ENCODE measurements at places on chromosomes 11 and 22.

DNA sequence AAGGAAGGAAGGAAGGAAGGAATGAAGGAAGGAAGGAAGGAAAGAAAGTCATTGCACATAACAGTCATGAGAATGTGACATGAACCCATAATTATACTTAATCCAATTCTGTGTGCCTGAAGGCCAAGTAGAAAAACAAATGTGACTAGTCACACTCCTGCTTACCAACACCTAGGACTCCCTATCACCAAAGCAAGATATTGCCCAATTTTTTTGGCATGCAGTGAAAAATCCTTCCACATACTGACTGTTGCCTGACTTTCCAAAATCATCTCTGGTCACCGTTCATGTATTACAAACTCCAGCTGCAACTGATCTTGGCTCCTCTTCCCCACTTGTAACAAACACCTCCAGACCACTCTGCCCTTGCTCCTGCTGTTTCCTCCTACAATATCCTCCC lies 516.8 kb downstream of the OPCML start:
- DNase-seq: no peak

DNA sequence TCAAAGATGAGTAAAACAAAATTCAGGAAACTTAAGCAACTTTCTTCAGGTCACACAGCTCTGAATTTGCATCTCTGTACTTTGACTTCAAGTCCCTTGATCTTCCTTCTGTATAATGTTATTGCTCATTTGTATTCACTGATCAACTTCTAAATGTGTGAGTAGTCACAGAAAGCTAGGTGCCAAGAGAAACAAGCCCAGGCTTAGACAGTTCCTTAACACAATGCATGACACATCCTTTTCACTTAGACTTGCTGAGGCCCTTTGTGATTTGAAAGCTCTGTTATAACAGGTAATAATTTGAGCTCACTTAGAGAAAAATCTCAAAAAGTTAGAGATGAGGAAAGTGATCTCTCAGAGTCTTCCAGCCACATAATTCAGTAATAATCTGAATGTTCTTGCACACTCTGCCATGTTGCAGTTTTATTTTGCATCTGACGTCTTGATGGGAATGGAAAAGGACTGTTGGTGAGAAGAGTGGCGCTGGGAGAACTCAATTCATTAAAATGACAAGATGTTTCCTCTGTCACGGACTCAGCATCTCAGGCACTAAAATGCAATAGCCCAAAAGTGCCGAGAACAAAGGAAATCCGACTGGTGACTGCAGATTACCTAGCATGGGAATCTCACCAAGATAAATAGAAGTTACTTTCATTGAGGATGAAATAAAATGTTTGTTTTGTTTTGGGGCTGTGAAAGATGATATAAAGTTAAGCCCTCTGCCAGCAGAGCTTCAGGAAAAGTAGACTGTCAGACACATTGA lies 665.3 kb downstream of the OPCML start:
- DNase-seq: no peak

DNA sequence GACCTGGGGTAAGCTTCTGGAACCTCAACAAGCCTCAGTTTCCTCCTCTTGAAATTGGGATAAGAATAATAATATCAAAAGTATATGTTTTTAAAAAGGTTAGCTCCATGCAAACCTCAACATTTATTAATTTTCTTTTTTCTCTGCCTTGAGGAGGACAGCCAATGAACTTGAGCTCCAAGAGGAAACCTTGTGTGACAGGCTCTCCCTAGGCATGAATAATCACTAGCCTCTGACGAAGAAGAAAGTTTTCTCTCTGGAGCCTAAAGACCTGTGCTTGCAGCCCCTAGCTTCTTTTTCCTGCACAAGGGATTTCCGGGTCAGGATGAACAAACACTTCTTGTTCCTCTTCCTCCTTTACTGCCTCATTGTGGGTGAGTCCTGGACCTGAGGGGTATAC lies at the start of gene PATE3:
TSS of gene PATE3 (plus strand) at position 301 of the 400 bp plus-strand sequence. CDS start at position 326, 25 bp downstream.
- no peak for DNase-seq

GRCh38 chr11:68839911-68840641 lies 1.6 kb downstream of the CPT1A start:
- DNase-seq: no peak

DNA sequence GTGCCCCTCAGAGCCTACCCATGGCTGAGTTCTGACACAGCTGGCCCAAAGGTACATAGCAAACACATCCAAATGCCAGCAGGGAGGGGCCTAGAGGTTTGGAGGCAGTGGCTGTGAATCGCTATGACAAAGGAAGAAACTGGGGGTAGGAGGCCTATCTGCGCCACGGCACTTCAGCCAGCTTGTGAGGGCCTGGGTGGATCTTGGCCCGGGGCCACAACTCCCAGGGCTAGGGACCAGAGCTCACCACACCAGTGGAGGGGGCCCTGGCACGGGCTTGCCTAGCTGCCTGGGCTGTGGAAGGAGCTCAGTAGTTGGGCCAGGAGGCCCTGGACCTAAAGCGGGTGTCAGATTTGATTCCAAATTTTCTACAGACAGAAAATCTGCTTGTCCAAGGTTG lies 9.4 kb upstream of the NAP1L4 start:
- no peak for DNase-seq

DNA sequence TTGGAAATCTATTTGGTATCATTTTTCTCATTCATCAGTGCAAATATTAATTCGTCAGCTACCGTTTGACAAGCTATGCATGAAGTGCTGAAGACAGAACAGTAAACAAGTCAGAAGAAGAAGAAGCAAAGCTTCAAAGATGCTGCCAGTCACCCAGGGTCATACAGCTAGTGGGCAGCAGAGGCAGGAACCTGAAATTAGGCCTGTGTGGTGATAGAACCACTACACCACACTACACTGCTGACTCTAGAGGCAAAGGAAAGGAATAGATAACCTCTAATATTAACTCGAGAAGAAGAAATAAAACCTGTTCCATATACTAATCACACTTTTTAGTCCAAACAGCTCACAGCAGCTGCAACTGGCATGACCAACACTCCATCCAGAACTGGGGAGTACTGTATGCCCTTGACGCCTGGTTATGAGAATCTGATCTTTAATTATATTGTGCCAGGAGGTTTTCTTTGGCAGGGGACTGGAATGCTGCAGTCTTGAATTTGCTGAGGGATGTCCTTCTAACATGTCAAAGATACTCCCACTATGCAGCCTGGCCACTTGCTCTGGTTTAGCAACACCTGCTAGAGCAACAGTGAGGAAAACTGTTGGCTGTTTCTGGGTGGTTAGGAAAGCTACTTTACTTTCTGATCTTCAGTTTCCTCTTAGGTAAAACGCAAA lies 73.0 kb downstream of the PAK1 start:
- no peak for DNase-seq

DNA sequence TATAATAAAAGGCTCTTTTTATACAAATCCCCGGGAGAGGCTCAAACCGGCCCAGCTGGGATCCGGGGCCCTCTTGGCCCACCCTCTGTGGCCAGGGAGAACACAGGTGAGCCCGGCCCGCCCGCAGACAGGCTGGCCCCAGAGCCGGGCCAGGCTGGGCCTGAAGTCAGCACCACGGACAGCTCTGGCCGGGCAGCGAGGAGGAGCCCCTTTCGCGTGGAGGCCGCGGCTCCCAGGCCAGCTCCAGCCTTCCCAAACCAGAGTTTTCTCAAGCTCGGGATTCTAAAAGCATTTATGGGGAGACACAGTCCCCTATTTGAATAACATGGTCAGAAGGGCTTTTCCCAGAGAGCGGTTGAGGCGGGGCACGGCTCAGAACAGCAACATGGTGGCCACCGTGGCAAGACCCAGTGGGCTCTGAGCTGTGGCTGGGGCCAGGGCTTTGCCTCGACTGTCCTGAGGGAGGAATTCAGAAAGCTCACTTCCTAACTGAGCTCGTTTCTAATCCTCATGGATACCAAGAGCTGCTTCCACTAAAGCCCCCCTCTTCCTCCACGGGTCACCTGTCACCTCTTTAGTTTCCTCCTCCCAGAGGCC lies 115.4 kb downstream of the BRD1 start:
- peak; percentile 55 for DNase-seq

GRCh38 chr11:69229511-69229910 lies 64.4 kb upstream of the MYEOV start:
- DNase-seq: no peak

DNA sequence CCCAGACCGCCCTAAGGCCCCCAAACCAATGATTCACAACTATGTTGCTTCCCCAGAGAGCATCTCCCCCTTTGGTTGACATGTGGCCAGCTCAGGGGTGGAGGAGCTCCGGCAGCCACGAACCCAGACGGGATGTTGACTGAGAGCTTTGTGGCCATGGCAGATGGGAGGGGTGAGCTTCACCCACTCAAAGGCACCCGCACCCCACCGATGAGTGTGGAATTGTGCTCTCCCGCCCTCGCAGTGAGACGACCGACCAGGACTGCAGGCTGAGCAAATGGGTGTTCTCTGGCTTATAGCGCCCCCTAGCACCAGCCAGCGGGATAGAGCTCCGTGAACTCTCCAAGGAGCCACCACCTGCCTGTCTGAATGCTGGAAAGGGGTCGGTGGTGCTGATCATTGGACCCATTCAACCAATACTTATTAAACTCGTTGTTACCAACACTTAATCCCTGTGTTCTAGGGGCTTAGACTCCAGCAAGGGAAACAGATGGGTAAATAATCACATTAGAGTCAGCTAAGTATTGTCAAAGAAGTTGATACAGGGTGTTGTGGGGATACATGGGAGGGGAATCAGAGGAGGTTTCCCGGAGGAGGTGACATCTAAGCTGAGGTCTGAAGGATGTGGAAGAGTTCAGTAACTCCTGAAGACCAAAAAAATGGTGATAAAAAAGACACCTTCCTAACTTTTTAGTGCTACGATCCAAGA lies 4.5 kb upstream of the TIMP3 start:
- DNase-seq: no peak

DNA sequence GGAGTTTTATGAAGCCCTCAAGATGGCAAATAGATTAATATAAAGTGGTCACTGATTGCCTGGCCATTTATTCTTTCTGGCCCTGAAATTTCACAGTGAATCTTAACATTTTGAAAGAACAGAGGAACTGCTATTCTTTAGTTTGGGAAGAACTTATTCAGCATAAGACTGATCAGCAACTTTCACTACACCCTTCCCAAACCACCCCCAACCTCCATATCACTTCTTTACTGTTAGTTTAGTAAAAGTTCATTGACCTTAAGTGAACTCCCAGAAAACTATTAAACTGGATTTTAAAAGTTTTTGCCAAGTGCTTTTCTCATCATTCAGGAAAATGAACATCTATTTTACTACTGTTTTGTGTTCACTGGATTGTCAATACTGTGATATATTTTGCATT lies 77.4 kb downstream of the NARS2 start:
- DNase-seq: no peak

DNA sequence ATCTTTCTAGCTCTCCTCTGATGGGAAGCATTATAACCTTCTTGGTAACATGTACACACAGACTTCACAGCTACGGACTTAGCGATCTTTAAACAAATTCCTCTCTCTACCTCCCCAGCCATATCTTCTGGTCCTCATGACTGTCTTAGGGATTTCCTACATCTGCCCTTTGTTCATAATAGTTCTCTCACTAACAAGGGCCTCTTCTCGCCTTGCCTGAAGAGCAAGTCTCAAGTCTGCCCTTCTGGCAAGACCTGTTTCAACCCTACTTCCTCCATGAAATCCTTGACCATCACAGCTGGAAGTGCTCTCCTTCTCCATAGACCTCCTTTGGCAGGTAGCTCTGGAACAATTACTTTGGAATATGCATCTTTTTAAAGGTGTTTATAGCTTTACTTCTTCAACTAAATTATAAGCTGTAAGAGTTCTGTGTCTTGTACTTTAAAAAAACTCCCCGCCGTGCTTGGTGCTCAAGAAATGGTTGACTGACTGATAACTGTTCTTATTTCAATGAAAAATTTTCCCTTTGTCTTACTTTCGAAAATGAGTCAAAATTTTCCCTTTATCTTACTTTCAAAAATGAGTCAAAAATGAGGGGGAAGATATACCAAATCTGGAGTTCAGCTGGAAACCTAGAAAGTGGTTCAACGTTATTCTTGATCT lies 34.7 kb downstream of the SNX19 start:
- no peak for DNase-seq

- DNase-seq: no peak
Measured at GRCh38 chr11:108501396-108501795, 3.2 kb upstream of the POGLUT3 start.

GRCh38 chr11:35494957-35495490 lies 30.4 kb downstream of the PAMR1 start:
- no peak for DNase-seq

DNA sequence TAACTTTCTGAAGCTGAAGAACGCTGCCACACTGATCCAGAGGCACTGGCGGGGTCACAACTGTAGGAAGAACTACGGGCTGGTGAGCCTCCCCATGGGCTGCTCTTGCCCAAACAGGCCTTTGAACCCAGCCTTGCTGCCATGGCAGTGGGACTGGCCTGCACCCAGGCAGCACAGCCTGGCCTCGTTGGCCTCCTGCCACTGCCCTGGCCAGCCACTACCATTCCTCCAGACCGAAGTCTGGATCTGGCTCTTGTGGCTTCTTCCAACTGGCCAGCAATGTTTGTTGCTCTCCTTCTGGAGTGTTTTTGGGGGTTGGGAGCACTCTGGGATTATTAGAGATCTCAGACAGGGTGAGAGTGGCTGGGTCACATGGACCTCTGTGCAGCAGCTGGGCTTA lies 51.0 kb downstream of the MYO7A start:
- no peak for DNase-seq

DNA sequence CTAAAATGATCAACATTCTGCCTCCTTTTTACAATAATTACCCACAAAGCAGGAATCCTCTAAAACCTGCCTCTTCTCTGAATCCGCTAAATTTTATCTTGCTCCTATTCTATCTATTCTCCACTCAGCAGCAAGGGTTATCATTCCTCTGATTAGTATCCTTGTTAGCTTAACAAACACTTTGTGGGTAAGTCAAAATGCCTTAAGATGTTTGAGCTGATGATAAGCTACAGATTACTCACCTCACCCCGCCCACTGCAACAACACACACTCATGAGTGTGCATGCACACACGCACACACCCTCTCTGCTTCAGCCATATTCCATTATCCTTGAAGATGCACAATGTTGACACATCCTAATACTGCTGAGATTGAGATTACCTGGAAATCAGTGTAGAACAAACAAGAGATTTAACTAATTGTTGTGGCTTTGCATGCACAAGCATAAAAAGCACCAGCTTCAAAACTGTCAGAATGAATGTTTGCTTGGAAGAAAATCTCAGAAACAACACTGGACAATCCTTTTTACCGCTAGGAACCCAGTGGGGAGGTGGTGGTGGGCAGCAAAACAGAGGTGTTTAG lies 130.9 kb downstream of the BBOX1 start:
- no peak for DNase-seq

All from left kidney (tissue), 8 donors.